AG08396 (cell line): ENCODE measurements at places on chromosomes 4 and X.

DNA sequence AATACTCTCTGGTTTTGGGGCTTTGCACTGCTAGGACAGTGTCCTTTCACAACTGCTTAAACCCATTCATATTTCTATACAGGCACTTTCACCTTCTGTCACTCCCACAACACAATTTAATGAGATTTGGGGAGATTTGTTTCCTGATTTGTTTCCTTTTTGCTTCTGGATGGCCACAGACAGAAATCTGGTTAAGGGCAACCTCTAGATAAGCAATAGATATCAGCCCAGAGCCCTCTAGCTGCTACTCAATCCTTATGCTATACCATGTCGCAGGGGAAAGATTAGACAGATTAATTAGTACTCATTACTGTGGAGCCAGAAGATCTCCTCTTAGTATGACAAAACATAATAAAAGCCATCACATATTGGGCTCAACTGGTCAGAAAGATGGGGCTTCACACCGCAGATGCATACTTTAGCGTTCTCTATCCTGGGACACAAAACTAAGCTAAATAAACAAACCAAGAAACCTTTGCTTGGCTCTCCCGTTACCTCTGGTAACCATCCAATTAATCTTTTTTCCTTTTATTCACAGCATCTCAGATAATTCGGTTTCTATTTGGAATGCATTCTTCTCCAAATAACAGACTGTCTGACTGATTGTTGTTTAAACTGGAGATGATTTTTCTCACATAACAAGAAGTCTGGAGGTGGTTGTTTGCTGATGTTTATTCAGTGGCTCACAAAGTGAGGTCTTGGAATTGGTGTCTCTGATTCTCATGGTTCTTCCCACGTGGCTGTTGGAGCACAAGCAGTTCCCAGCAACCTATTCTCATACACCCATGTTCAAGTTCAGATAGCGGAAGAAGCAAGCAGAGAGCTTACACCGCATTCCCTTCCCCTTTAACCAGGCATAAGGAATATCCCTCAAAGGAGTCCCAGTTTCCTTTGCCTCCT is 41.0 kb upstream of the ZNF330 start:
- no peak for DNase-seq

GRCh38 chr4:105106426-105106825 is 40.2 kb upstream of the TET2 start:
- DNase-seq, result no peak

- DNase-seq, result no peak
Measured at GRCh38 chr4:4672402-4672801, 130.6 kb upstream of the STX18 start.

DNA sequence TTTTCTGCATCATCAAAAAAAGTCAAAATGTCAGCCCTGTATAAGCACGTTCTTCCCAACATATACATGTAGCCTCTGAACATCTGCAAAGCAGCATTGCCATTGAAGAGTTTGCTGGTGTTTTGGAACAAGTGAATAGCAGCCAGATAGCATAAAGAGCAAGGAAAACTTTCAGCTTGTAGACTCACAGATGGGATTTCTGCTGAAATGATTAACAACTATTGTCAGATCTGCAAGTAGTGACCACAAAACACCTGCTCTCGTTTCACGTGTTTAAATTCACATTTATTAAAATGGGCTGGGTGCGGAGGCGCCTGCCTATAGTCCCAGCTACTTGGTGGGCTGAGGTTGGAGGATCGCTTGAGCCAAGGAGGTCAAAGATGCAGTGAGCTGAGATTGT is 123.7 kb downstream of the SPRY1 start:
- DNase-seq, result no peak

GRCh38 chr4:151045907-151046306 is 30.8 kb upstream of the LRBA start:
- DNase-seq, result no peak

GRCh38 chr4:151426513-151426912 is 17.5 kb downstream of the FHIP1A start:
- DNase-seq, result no peak

- DNase-seq, result no peak
Measured at GRCh38 chrX:15786915-15787314, 3.4 kb upstream of the ZRSR2 start.

GRCh38 chrX:97389761-97390192 is 506.1 kb downstream of the RPA4 start:
- DNase-seq, result peak; percentile 9

DNA sequence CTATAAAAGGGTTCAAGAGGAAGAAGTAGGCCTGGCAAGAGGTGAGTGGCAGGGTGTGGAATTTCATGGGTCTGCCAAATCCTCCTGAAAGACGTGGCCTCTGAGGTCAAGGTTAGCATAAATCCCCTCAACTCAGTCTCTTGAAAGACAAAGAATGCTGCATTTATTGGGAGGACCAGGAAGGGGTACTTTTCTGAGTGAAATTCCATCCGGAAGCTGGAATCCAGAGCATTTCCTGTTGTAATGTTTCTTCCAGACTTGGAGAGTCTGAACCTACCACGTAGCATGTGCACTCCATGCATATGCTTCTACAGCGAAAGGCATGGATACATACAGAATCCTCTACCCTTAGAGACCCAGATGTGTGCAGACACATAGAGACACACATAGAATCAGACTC is 13.4 kb upstream of the FGD1 start:
- DNase-seq, result no peak

GRCh38 chrX:150688911-150689451 is 4.2 kb upstream of the MTMR1 start:
- peak; percentile 71 for DNase-seq

DNA sequence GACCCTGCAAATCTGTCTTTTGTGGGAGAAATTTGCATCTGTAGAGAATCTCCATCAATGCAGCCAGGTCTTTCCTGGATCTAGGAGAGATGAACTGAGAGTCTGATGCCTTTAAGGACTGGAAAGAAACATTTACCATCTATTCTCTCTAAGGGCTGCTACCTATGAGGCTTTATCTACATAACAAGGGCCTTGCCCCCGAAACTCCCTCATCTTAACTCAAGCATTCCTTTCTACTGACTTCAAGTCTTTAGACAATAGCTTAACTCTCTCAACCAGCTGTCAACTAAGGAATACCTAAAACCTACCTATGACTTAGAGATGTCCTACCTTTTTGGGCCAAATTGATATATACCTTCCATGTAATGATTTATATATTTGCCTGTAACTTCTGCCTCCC is 32.1 kb downstream of the MAGEB17 start:
- no peak for DNase-seq

GRCh38 chr4:189121336-189121735 is 819.3 kb upstream of the FRG1 start:
- no peak for DNase-seq

DNA sequence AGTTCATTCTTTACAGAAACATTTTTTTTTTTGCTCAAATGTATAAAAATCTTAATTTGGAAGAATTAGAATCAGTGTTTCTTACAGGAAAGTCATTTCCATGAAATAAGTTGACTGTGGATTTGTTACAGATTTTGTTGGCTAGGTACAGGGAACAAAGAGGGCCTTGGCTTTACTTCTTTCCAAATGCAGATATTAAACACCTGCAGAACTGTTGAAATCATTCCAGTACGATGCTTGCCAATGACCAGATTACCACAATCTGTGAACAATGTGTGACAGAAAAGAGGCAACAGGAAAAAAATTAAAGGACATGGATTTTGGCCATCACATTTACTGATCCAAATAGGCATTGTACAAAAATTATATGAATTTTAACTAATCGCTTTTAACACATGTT is 70.8 kb downstream of the ANXA10 start:
- DNase-seq, result no peak

DNA sequence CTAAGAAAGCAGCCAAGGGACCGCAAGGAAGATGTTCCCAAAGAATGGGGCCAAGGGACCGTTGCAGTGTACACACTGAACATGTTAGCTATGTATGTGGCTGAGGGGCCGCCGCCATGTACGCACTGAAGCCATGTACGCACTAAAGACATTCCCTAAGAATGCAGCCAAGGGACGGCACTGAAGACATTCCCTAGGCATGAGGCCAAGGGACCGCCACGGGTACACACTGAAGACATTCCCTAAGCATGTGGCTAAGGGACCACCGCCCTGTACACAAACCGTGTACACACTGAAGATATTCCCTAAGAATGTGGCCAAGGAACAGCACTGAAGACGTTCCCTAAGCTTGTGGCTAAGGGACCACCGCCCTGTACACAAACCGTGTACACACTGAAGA is 54.0 kb downstream of the DHRSX start:
- DNase-seq, result no peak

DNA sequence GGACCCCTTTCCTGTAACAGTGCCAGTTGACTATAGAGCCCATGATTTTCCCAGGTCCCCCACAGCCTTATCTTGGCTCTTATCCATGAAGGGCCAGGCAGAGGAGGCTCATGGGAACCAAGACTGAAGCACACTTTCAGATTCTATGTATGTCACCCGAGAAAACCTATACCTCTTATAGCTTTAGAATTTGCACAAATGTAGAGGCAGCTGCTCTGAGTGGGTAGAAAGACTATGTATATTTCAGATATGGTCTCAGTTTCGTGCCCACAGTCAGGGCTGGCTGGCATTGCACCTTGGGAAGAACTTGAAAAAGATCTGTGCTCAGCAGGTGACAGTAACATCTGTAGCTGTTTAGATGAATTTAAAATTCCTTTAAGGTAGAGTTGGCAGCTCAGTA is 8.3 kb upstream of the LNX1 start:
- DNase-seq, result no peak

GRCh38 chrX:47991263-47992094 is 12.3 kb downstream of the ZNF182 start:
- no peak for DNase-seq
